Fibroblast of gingiva (primary cell): ENCODE measurements at places on chromosomes 7 and 10.

- DNase-seq = no peak
Observed at GRCh38 chr7:156845379-156846101, 47.4 kb downstream of the LMBR1 start.

GRCh38 chr7:132029369-132030085, 473.1 kb upstream of the PODXL start:
- no peak for DNase-seq

DNA sequence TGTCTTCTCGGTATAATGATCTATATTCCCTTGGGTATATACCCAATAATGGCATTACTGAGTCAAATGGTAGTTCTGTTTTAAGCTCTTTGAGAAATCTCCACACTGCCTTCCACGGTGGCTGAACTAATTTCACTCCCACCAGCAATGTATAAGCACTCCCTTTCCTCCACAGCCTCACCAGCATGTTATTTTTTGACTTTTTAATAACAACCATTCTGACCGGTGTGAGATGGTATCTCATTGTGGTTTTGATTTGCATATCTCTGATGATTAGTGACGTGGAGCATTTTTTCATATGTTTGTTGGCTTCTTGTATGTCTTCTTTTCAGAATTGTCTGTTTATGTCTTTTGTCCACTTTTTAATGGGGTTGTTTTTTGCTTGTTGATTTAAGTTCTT, 33.6 kb downstream of the KIAA1217 start:
- no peak for DNase-seq

GRCh38 chr10:26982058-26982457, 118.2 kb downstream of the ANKRD26 start:
- no peak for DNase-seq

DNA sequence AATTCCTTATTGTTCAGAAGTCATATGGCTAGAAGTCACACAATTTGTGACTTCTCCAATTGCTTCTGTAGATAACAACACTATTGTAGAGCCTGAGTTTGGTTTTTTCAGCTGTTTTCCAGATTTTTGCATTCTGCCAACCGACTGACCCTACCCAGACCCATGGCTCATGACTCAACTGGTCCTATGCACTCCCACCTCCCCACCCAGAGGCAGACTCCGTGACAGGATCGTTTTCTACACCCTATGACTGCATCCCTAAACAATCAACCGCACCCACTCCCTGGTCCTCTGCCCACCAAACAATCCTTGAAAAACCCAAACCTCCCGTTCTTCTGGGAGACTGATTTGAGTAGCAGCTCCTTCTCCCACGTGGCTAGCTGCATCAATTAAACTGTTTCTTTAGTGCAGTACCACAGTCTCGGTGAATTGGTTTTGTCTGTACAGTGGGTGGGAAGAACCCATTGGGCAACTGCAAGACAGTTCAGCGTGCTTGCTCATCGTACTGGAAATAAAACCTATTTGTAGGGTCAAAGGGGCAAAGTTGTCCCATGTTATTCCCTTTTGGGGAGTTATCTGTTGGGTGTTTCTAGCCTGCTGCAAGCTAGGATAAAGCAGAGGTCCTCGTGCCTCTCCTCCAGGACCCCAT, 150.3 kb upstream of the FAM20C start:
- DNase-seq = no peak

DNA sequence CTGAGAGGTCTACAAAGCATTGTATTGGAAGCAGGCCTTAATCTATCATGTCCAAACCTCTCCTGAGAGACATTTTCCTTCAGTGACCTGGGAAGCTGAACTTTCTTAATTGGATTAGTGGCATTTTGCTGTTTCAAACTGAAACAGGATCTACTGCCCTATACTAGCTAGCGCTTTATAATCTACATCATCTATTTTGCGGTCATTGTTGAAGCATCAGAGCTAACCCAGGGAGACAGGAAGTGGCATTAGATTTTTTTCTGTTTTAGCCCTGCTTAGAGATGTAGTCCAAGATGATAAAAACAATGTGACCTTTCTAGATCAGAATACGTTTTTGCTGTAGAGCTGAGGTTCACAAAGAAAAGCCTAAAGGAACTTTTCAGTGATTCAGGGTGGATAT, 147.4 kb upstream of the AGR3 start:
- DNase-seq = no peak
